ENCODE measurements at places on chromosomes 5 and 9. TPM values are rescaled to one million over a fixed set of nuclear protein-coding genes. Genes with fewer than 3 reads are reported as not detected.

The GABRG2 gene
- total RNA-seq: not detected

The SPINK4 gene
- not detected for total RNA-seq

- H3K27ac ChIP-seq: no peak overlapping the region
- no peaks in the 10 kb centered on the region for H3K27me3 ChIP-seq
- no peak for DNase-seq
- H3K4me3 ChIP-seq: no peak overlapping the region
These were observed 432.8 kb upstream of the PTPRD start for GRCh38 chr9:11045589-11045988.

- H3K27ac ChIP-seq: no peak overlapping the region
- no peak overlapping the region for H3K4me3 ChIP-seq
- no peaks in the 10 kb centered on the region for H3K36me3 ChIP-seq
- no peaks in the 10 kb centered on the region for H3K27me3 ChIP-seq
These were observed 294.0 kb downstream of the SEC61B start for GRCh38 chr9:99515895-99516656.

- peak overlapping the region; percentile 92 for H3K27ac ChIP-seq
- peak; percentile 91 for DNase-seq
- H3K36me3 ChIP-seq: no peaks in the 10 kb centered on the region
- H3K4me3 ChIP-seq: peak overlapping the region; percentile 43
- H3K27me3 ChIP-seq: no peaks in the 10 kb centered on the region
- peaks cover 30% of the 10 kb centered on the region for H3K4me1 ChIP-seq
These were observed 114.2 kb downstream of the LHFPL2 start for GRCh38 chr5:78534148-78534904.

DNA sequence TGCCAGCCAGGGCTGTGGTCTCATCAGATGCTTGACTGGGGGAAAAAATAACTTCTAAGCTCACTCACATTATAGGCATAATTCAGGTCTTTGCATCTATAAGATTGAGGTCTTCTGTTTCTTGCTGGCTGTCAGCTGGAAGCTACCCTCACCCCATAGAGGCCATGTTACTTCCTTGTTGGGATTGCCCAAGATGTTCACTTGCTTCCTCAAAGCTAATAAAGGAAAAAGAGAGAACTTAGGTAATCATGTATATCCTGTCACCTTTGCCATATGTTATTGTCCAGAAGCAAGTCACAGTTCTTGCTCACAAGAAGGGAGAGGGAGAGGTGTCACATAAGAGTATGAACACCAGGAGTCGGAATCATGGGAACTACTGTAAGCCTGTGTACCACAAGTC is 38.7 kb upstream of the ANKRD34B start:
- no peak overlapping the region for H3K27ac ChIP-seq
- no peaks in the 10 kb centered on the region for H3K27me3 ChIP-seq
- no peak for DNase-seq
- H3K36me3 ChIP-seq: no peaks in the 10 kb centered on the region

DNA sequence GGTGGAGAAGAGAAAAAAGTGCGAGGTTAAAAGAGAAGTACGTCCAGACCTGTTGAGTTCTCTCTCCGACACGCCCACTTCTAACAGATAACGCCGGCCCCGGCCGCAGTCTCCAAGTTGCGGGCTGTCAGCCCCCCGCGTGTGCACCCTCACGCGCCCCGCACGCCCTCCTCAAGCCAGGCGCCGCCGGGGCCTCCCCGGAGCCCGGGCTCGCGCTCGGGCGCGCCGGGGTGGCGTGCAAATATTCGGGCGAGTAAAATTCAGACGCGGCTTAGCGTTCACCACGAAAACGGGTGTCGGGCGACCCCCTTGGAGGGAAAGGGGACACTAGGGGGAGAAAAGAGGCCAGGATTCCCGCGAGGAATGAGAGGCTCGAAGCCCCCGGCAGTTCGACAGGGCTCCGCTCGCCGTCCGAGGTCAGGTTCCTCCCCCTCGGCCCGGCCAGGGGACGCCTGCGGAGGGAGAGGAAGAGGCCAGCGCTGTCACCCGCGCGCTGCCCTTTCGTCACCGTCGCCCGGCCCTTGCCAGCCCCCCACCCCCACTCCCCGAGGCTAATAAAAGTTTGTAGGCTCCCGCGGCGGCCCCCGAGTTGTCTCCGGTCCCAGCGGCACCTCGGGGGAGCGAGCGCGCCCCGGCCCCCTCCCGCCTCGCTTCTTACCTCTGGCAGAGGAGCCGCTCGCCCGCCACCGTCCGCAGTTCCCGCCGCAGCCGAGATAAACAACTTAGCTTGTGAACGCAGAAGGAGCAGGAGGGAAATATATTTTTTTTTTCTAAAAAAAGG is 743 bp downstream of the NR3C1 start:
- H3K4me1 ChIP-seq: peaks cover 10% of the 10 kb centered on the region
- peak overlapping the region; percentile 99 for H3K4me3 ChIP-seq
- H3K27me3 ChIP-seq: no peaks in the 10 kb centered on the region

DNA sequence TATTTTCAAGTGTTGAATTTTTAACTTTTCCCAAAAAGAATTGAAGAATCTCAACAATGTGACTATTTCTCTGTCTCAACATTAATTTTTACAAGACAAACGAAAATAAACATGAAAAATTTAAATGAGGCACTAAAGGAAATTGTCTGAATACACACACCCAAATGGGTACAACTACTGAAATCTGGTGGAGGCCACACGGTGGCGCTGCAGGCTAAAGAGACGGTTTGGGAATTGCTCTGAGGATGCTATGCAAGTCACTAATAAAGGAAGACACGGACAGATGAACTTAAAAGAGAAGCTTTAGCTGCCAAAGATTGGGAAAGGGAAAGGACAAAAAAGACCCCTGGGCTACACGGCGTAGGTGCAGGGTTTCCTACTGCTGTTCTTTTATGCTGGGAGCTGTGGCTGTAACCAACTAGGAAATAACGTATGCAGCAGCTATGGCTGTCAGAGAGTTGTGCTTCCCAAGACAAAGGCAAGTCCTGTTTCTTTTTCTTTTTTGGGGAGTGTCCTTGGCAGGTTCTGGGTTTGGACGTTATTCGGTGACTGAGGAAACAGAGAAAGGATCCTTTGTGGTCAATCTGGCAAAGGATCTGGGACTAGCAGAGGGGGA is at the start of gene PCDHB10:
Gene PCDHB10, plus strand, starts transcription at position 244 of the 616 bp plus-strand sequence. Its CDS starts 200 bp downstream, at position 444.
- peak; percentile 54 for DNase-seq
- H3K4me1 ChIP-seq: no peaks in the 10 kb centered on the region
- H3K4me3 ChIP-seq: peak within 1 kb of the TSS; percentile 49

The EIF4E1B gene
- not detected for total RNA-seq

The NEK6 gene
- total RNA-seq: 43.7 TPM

The IFNK gene
- not detected for total RNA-seq

DNA sequence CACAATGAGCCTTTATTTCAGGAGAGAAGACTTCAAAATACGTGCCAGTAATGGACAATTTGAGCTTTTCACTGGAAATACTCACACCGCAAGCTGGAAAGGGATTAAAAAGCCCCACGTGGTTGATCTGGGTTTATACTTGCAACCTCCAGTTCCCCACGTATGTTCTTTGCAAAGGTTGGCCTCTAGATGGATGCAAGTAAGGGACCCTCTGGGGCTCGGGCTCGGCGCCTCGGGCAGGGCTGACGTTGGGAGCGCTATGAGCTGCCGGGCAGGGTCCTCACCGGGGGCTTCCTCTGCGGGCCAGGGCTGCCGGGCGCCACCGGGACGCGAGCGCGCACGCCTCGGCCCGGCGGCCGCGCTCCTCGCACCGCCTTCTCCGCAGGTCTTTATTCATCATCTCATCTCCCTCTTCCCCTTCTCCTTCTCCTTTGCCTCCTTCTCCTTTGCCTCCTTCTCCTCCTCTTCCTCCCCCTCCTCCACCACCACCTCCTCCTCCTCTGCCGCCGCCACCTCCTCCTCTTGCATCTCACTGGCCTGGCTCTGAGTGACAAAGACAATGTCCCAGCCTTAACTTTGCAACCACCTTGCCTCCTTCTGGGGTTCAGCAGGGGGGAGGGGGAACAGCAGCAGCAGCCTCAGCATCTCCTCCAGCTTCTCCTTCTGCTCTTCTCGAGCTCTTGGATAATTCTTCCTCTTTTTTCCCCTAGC is 701 bp upstream of the ZNF462 start:
- H3K27ac ChIP-seq: no peak overlapping the region
- H3K27me3 ChIP-seq: peaks cover 31% of the 10 kb centered on the region
- DNase-seq: peak; percentile 55
- H3K4me3 ChIP-seq: peak overlapping the region; percentile 84

GRCh38 chr5:37737326-37738056 is 102.3 kb downstream of the GDNF start:
- H3K27me3 ChIP-seq: no peaks in the 10 kb centered on the region
- H3K4me3 ChIP-seq: no peak overlapping the region
- H3K36me3 ChIP-seq: no peaks in the 10 kb centered on the region
- H3K27ac ChIP-seq: peak overlapping the region; percentile 91

DNA sequence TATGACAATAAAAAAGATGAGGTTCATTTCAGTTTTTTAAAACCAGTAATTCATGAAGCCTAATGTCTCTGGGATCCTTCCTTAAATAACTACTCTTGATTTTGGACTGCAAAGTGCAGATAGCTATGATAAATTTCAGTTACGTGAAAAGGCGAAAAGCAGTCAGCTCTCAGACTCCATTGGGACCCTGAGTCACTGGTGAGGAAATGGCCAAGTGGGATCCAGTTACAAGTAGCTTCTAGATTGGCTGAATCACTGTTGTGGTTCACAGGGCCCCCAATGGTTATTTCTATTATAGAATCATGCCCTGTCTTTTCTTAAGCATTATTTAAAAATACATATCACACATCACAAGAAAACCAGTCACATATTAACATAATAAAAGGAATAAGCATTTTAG is 31.1 kb upstream of the PPP3R2 start:
- peak; percentile 31 for DNase-seq
- no peaks in the 10 kb centered on the region for H3K4me1 ChIP-seq
- H3K27ac ChIP-seq: no peak overlapping the region
- no peaks in the 10 kb centered on the region for H3K27me3 ChIP-seq
- H3K36me3 ChIP-seq: no peaks in the 10 kb centered on the region

DNA sequence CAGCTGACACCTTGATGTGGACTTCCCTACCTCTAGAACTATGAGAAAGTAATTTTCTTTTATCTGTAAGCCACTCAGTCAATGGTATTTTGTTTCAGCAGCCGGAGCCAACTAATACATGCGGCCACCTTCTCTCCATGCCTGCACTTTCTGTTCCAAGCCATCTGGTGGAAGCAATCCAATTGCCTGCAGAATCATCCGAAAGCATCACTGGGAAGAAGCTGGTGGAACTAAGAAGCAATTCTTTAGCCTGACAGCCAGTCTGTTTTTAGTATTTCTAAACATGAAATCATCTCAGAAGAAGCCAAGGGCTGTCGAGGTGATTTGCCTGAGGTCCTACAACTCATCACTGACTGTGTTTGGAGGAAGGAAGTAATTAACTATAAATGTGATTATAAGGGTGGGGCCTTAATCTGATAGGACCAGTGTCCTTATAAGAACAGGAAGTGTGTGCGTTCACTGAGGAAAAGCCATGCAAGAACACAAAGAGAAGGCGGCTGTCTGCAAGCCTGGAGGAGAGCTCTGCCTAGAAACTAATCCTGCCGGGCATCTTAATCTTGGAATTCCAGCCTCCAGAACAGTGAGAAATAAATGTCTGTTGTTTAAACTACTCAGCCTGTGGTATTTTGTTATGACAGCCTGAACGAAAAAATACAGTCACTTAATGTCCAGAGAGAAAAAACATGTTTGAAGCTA is 49.1 kb downstream of the NXNL2 start:
- H3K27me3 ChIP-seq: no peaks in the 10 kb centered on the region
- H3K4me3 ChIP-seq: peak overlapping the region; percentile 40
- H3K36me3 ChIP-seq: no peaks in the 10 kb centered on the region
- peak overlapping the region; percentile 59 for H3K27ac ChIP-seq

- no peaks in the 10 kb centered on the region for H3K4me1 ChIP-seq
- no peak overlapping the region for H3K27ac ChIP-seq
- H3K27me3 ChIP-seq: no peaks in the 10 kb centered on the region
- no peak for DNase-seq
- H3K4me3 ChIP-seq: no peak overlapping the region
These were observed 502.5 kb downstream of the RASEF start for GRCh38 chr9:82560457-82560904.

The OR1K1 gene
- not detected for total RNA-seq

The PCDHB9 gene
- 2.5 TPM for total RNA-seq

DNA sequence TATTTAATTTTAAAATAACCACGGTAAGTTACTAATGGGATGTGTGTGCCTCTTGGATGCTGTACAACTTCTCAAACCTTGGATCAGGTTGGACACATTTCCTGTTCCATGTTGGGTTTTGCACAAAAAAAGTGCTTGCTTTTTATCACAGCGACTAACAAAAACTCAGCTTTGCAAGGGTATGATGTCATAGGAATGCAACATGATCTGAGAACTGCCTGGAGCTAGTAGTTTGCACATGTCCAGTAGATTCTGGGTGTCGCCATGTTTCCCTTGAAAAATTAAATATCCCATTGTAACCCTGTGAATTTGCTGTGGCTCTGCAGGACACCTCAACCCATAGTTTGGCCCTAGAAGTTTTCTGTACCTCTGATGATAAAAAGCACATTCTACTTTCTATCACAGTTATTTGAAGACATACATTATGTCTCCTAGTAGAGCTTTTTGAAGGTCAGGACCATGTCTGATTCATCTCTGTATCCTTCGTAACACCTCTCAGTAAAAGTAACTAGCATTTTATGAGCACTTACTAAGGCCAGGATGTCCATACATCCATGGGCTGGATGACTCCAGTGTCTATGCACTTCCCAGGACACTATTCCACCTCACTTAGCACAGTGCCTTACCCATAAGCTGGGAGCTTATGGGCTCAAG is 11.5 kb upstream of the FRMPD1 start:
- H3K4me1 ChIP-seq: no peaks in the 10 kb centered on the region
- H3K27ac ChIP-seq: no peak overlapping the region
- H3K4me3 ChIP-seq: no peak overlapping the region
- no peaks in the 10 kb centered on the region for H3K36me3 ChIP-seq
- peak; percentile 55 for DNase-seq

The FBXO4 gene
- total RNA-seq: 16.9 TPM

- no peak overlapping the region for H3K27ac ChIP-seq
- peaks cover 5% of the 10 kb centered on the region for H3K4me1 ChIP-seq
- no peak for DNase-seq
- H3K4me3 ChIP-seq: no peak overlapping the region
- H3K36me3 ChIP-seq: no peaks in the 10 kb centered on the region
These were observed 33.6 kb downstream of the NR2F1 start for GRCh38 chr5:93616538-93617174.

DNA sequence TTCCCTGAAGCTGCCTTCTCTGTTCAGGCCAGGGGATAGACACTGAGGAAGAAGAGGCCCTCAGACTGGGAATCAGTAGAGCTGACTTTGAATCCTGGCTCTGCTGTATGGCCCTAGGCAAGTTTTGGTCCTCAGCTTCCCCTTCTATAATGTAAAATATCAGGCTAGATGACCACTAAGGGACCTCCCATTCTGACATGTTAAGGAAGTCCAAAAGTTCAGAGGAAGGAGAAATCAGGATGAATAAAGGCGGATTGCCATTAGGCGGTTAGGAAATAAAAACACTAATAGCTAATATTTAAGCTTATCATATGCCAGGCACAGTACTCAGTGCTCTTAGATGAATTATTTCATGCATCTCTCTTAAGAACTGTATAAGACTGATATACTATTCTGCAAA is 8.9 kb upstream of the TNIP1 start:
- no peaks in the 10 kb centered on the region for H3K27me3 ChIP-seq
- no peak for DNase-seq
- H3K27ac ChIP-seq: no peak overlapping the region
- no peak overlapping the region for H3K4me3 ChIP-seq

- H3K27ac ChIP-seq: no peak overlapping the region
- no peak overlapping the region for H3K4me3 ChIP-seq
- H3K4me1 ChIP-seq: no peaks in the 10 kb centered on the region
- DNase-seq: no peak
These were observed 156.4 kb upstream of the RFX3 start for GRCh38 chr9:3682186-3682585.

The NPDC1 gene
- 43.1 TPM for total RNA-seq

- no peak overlapping the region for H3K4me3 ChIP-seq
- H3K27ac ChIP-seq: no peak overlapping the region
- H3K27me3 ChIP-seq: no peaks in the 10 kb centered on the region
- H3K4me1 ChIP-seq: peaks cover 21% of the 10 kb centered on the region
These were observed 108.1 kb downstream of the GABBR2 start for GRCh38 chr9:98600631-98601030.

All from GM23248 (cell line).